ENCODE measurements at places on chromosomes 16 and 17.

- no peak for DNase-seq
These were observed 648.5 kb upstream of the RBFOX1 start for GRCh38 chr16:6684076-6684673.

DNA sequence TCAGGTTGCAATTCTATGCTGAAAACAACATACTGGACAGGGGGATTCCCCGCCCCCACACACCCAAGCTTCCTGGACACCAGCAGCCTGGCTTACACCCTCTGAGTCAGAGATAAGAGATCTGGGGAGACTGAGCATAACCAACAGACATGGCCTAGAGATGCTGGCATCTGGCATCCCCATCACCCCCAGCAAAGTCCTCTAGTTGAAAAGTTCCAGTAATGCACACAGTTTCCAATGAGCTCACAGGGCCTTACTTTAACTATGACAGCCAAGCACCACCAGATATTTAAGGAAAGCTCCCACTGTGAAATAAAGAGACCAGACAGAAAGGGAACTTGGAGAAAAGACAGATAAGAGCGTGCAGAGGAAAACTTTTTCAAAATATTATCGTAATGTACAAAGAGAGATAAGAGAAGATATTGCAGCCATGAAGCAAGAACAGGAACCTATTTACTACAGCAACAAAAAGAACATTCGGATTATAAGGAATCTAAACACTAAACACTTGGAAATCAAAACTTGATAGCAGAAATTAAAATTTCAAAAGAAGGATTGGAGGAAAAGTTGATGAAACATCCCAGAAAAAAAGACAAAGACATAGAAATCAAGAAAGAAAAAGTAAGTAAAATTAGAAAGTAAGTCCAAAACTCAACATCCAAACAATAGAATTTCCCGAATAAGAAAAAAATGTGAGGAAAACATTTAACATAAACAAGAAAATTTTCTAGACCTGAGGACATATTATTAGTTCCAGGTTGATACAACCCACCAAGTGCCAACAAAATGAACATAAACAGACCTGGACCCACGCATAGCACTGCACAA, 17.2 kb upstream of the ALOX15 start:
- DNase-seq, result no peak

GRCh38 chr16:85601730-85602401, 11.3 kb upstream of the GSE1 start:
- DNase-seq, result no peak

- no peak for DNase-seq
These were observed 10.8 kb downstream of the ARL2BP start for GRCh38 chr16:57255686-57256415.

GRCh38 chr16:55842369-55843104, 9.6 kb upstream of the CES1 start:
- DNase-seq, result no peak

DNA sequence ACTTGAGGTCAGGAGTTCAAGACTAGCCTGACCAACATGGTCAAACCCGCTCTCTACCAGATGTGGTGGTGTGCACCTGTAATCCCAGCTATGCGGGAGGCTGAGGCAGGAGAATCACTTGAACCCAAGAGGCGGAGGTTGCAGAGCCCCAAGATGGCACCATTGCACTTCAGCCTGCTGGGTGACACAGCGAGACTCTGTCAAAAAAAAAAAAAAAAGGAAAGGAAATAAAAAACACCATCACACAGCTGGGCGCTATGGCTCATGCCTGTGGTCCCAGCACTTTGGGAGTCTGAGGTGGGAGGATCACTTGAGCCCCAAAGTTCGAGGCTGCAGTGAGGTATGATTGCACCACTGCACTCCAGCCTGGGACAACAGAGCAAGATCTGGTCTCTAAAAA, 13.3 kb upstream of the SBK1 start:
- no peak for DNase-seq

DNA sequence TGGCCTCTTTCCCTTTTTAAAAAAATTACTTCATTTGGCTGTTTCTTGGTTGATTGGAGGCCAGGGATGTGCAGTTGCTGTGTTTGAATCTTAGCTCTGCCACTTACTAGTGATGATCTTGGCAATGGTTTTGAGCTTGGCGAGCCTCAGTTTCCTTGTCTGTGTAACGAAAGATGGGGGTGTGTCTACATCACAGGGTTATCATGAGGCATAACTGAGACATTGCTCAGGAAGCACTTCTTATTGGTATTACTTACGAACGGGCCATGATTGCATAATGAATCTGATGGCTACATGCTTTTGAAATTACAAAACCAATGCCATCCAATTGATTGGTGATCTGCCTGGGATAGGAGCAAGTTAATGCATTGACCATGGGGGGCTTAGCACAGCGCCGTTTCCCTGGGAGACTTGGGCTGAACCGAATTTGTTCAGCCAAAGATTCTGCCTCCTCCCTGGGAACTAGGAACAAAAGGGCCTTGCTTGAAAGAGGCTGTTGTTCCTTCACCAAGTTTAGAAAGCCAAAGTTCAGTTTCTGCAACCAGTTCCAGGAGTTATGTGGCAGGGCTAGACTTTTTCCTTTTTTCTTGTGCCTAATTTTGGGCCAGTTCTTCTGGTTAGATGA, 21.9 kb downstream of the CMIP start:
- no peak for DNase-seq

GRCh38 chr16:59111280-59111679, 377.2 kb upstream of the GOT2 start:
- DNase-seq, result no peak

DNA sequence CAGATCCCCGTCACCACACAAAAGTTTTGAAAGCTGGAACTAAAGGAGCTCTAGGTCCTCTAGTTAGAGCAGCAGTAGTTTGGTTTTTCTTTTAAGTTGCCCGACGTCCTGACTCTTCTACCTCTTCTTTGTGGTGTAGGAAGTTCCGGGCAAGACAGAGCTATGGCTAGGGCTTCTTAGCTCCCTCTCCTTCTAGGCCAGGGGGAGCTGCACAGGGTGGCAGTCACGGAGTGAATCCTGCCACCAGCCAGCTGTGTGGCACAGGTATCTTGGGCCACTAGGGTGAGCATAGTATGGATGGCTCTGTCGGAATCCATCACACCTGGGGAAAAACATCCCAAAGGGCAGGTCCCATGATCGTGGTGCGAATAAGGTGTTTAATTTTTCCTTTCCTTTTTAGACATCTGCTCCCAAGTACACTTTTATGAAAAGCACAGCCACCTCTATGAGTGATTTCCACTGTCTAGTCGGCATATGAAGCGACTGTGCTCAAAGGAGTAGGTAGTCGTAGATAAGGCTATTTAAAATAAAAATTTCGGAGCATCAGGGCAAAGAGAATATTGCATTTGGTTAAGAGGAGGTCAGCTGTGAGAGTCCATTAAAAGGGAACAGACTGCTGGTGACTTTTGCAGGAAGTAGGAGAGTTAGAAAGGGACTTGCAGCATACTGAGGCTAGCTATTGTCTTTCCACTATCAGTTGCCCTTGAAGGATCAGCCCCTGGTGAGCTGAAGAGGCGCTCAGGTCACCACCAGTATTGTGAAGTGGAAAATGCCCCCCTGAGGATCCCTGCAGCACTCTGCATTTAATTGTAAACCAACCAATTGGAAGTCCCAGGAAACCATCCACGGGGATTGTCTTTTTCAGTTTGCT, 2.1 kb downstream of the PRKCA start:
- no peak for DNase-seq

DNA sequence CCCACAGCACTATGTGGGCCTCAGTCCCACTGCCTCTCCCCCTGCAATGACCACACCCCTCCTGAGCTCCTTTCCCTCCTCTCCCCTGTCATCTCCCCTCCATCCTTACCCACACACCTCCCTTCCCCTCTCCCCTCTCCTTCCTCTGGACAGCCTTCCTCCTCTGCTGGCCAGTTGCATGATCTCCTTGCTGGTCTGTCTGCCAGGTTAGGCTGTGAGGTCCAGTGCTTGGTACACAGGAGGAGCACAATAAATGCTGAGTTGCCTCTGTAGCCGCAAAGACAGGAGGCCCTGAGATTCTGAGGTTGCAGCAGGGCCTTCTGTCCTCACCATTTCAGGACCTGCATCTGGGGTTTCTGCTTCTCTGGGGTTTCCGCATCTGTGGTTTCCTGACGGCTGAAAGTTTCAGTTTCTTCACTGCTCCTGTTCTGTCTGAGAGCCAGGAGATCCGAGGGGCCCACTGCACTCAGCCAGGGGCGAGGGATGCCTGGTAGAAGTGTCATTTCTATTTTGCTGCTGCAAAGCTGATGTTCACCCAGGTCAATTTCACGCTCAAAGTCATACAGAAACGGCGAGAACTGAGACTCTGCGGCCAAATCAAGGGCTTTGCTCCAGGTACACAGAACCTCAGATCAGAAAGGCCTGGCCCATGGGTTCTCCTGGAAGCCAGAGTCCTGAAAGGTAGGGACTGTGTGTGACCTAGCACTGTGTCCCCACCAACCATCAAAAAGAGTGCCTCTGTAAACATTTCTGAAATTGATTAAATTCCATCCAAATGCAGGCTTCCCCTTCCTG, 4.6 kb upstream of the SLC12A3 start:
- no peak for DNase-seq

DNA sequence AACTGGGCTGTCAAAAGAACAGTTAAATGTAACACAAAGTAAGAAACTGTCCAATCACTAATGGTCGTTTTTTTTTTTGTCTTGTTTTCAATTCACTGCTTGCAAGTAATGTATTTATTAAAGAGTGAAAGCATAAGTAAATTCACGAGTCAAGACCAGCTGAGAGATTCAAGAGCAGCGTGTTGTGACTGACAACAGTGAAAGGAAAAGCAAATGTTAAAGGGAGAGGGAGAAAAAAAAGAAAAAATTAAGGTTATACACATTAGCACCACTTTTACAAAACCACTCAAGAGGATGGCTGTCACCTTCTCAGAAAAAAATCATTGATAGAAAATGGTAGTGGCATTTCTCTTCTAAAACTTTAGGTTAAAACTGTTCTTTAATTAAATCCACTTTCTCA, 36.1 kb downstream of the GPATCH8 start:
- no peak for DNase-seq

DNA sequence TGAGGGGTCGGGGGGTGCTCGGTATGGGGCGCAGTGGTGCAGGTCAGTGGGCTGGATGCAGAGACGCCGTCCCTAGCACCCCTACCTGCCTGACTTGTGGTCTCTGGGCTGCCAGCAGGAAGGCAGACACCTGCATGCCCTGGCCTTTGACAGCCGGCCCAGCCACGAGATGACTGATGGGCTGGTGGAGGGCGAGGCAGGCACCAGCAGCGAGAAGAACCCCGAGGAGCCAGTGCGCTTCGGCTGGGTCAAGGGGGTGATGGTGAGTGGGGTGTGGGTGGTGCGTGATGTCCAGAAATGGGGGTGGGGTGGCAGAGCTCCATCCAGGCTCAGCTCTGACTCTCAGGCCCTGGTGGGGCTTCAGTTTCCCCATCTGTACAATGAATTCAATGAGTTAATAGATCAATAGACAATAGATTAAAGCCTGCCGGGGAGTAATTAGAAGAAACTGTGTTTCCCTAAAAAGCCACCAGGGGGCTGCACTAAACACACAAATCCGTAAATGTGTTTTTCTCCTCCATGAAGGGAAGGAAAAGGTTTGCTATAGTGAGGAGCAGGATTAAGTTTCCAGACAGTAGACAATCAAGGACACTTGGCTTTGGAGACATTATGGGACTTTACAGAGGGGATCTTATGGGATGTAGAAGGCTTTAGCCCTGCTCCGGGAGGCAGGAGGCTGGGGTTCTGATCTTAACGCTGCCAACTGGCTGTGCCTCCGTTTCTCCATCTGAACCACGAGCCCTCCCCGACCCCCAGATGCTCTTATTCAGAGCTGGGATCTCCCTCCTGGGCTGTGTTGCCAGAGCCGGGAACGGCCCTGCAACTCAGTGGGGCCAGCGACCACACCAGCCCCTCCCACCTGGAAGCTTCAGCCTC, 2.2 kb downstream of the SLC12A3 start:
- DNase-seq, result no peak

GRCh38 chr17:2916461-2916860, 120.2 kb downstream of the RAP1GAP2 start:
- no peak for DNase-seq

DNA sequence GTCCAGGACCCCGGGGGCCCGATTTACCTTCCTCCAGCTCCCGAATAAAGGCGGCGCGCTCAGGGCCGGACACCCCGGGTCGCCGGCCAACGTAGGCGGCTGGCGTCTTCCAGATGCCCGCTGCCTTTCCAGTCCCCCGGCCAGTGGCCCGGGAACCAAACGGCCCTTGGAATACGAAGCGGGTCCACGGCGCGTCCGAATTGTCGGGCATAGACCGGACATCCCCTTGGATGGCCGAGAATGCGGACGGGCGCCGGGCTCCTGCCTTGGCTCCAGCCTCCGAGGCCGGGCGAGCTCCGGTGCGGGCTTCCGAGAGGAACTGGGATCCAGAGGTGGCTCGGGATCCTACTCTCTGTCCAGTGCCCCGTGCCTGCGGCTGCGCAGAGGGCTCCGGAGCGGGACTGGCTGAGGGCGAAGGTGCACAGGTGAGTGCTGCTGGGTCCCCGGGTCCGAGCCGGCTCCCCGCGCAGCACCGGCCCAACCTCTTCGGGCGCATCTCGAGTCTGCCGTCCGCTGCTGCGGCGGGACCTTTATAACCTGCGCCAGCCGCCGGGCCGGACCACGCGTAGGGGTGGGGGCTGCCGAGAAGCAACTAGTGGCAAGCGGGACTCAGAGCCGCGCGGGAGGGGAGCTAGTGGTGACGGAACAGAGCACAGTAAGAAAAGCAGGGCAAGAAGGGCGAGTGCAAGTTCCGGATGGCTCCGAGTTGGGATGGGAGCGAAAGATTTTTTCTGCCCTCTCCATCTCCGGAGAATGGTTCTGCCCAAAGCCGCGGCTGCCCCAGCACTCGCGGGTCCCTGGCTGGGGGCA, at the start of gene HAP1:
Gene HAP1, minus strand, starts transcription at position 505 of the 810 bp plus-strand sequence. Its CDS starts 9 bp downstream, at position 496.
- peak; percentile 10 for DNase-seq

- no peak for DNase-seq
These were observed 9.7 kb downstream of the RUSF1 start for GRCh38 chr16:31498493-31498892.

DNA sequence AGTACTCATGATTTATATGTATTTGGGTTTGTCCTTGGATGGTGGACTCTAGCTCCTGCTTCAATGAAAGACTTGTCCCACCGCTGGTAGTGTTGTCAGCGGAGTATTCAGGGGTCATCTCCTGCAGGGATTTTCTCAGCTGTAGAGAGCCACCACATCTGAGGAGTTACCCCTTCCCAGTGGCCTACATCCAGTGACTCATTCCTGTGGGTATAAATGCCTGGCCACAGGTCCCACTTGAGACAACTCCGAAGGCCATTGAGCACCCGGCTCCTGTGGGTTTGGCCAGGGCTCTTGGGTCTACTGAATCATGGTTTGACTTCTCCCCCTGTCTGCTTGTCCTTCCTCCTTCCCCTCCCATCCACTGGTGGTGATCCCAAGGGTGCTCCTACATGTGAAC, 34.6 kb upstream of the WSB1 start:
- DNase-seq, result no peak
